ENCODE measurements at places on chromosomes 2 and 18.
A peak's percentile ranks its signal among the peaks of the same experiment; 100 is the strongest.

DNA sequence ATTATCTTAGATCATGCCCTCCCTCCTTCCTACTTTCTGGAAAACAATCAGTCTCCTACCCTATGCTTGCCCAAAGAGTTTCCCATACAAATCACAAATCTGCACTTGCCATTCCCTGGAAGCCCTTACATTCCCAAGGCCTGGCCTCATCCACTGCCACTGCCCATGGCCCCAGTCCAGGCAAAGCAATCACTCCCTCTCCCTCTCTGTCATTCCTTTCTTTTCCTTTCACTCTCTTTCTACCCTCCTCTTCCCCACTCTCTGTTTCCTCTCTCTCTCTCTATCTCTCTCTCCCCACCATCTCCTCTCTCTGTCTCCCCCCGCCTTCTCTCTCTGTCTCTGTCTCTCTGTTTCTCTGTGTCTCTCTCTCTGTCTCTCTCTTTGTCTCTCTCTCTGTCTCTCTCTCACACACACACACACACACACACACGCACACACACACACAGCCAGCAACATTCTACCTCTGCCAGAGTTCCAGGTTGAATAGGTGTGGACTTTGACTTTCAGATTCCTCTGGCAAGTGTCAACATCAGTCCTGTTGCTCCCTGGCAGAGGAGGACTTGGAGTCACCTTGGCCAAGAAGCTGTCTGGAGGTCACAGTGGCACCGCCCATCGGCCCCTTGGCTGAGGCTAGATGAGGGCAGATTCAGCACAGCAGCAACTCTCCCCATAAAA lies 43.7 kb upstream of the NAT8 start:
- H3K4me3 ChIP-seq = no peak overlapping the region
- no peaks in the 10 kb centered on the region for H3K4me1 ChIP-seq
- no peaks in the 10 kb centered on the region for H3K36me3 ChIP-seq
- H3K27me3 ChIP-seq = no peaks in the 10 kb centered on the region
- H3K27ac ChIP-seq = no peak overlapping the region

GRCh38 chr2:11279398-11279797 lies 65.0 kb downstream of the ROCK2 start:
- no peaks in the 10 kb centered on the region for H3K27me3 ChIP-seq
- no peaks in the 10 kb centered on the region for H3K36me3 ChIP-seq
- H3K4me1 ChIP-seq = no peaks in the 10 kb centered on the region
- H3K4me3 ChIP-seq = no peak overlapping the region
- H3K27ac ChIP-seq = no peak overlapping the region
- DNase-seq = no peak

DNA sequence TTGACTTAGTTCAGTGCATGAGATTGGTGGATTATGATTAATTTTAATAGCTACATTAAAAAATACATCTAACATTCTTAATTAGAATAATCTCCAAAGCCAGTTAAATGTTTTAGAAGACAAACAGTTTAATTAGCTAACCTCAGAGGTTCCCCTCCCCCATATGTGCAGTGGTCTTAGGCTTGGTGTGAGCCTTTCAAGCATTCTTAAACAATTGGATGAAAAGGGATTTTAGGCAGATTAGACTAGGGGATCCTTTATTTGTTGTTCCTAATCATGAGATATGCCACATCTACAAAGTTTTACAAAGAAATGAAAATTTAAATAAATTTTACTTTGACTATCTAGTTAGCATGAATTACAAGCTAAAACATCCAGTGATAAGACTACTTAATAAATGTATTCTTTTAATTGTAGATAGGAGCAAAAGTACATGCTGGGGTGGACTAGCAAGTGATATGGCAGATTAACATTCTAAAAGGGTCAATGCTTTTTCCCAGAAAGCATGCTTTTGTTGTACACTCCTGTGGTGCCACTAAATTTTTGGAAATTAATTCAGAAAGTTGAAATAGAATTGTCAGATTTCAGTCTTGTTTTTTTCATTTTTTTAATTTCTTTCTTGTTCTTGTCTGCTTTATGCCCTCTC lies 42.7 kb upstream of the OTX1 start:
- H3K36me3 ChIP-seq = no peaks in the 10 kb centered on the region
- H3K4me3 ChIP-seq = no peak overlapping the region
- DNase-seq = no peak
- no peaks in the 10 kb centered on the region for H3K27me3 ChIP-seq
- H3K4me1 ChIP-seq = no peaks in the 10 kb centered on the region
- H3K27ac ChIP-seq = no peak overlapping the region

GRCh38 chr2:103009871-103010270 lies 248.0 kb downstream of the TMEM182 start:
- no peak overlapping the region for H3K4me3 ChIP-seq
- DNase-seq = no peak
- no peaks in the 10 kb centered on the region for H3K36me3 ChIP-seq
- H3K27ac ChIP-seq = no peak overlapping the region

- no peaks in the 10 kb centered on the region for H3K36me3 ChIP-seq
- no peak overlapping the region for H3K27ac ChIP-seq
- H3K4me1 ChIP-seq = no peaks in the 10 kb centered on the region
- no peak overlapping the region for H3K4me3 ChIP-seq
Observed at GRCh38 chr2:213627054-213627710, 342.9 kb downstream of the SPAG16 start.

GRCh38 chr2:39620067-39620466 lies 45.6 kb upstream of the TMEM178A start:
- H3K4me3 ChIP-seq = no peak overlapping the region
- H3K27me3 ChIP-seq = peaks cover 4% of the 10 kb centered on the region
- no peaks in the 10 kb centered on the region for H3K4me1 ChIP-seq
- DNase-seq = no peak
- H3K36me3 ChIP-seq = no peaks in the 10 kb centered on the region

DNA sequence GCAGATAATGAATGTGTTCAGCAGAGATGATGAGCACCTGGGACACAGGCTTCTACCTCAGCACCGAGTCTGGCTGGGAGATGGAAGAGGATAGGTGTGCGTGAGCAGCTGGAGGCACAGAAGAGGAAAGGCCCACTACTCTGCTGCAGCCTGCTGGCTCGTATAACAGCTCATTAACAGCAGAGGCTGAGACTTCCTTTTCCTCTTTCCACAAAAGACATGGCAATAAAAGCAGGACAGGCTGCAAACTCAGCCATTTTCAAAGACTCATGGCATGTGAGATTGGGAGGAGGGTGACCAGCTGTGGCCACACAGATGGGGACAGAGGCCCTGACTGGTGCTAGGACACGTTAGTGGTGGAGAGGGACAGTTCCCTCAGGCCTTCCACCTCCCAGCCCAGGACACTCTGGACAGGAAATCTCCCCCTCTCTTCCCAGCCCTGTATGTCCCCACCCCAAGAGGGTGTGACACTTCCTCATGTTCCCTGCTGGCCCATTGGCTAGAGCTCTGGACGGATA lies 60.3 kb downstream of the CACNB4 start:
- no peak overlapping the region for H3K27ac ChIP-seq
- H3K27me3 ChIP-seq = no peaks in the 10 kb centered on the region
- no peak overlapping the region for H3K4me3 ChIP-seq
- H3K4me1 ChIP-seq = no peaks in the 10 kb centered on the region
- H3K36me3 ChIP-seq = no peaks in the 10 kb centered on the region
- no peak for DNase-seq

DNA sequence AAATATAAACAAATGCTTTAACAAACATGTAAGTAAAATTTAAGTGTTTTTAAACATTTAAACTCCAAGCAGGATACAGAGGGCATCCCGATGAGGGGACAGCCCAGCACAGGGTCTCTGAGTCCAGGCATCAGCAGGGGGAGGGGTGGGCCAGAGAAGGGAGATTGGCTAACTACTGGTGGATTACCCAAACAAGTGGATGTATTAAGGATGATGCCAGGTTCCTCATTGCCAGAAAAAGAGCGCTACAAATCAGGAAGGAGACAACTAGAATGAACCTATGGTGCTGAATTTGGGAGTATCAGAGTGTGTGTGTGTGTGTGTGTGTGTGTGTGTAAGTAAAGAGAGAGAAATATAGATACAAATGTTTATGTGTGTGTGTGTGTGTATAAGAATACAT lies 162.0 kb upstream of the RMP24 start:
- no peak overlapping the region for H3K27ac ChIP-seq
- H3K4me3 ChIP-seq = no peak overlapping the region
- H3K36me3 ChIP-seq = no peaks in the 10 kb centered on the region
- DNase-seq = no peak
- no peaks in the 10 kb centered on the region for H3K4me1 ChIP-seq

DNA sequence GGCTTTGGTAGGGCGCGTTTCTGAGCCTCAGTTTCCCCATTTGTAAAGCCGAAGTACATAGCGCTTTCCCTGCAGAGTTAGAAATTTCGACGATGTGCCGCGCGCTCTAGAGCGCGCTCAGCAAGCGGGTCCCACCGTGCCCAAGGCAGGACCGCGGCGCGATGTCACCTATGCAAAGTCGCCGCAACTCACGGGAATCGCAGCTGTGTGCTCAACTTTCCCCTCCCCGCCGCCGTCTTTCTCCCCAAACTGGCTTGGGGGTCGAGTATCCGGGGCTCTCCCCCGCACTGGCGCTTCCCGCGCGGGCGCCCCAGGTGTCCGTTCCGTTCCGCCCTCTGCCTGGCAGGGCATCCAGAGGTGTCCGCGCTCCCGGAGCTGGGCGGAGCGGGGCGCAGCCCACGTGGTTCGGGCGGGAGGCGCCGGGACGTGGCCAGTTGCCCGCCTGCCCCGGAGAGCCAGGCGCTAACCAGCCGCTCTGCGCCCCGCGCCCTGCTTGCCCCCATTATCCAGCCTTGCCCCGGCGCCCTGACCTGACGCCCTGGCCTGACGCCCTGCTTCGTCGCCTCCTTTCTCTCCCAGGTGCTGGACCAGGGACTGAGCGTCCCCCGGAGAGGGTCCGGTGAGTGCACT lies at the start of gene MLPH:
Gene MLPH, plus strand, starts transcription at position 433 of the 630 bp plus-strand sequence. CDS start 6,176 bp downstream, outside the sequence.
- no peaks in the 10 kb centered on the region for H3K36me3 ChIP-seq
- no peak for DNase-seq
- peaks cover 9% of the 10 kb centered on the region for H3K27me3 ChIP-seq
- no peak within 1 kb of the TSS for H3K27ac ChIP-seq
- H3K4me1 ChIP-seq = no peaks in the 10 kb centered on the region

GRCh38 chr18:61972389-61973264 lies 79.8 kb upstream of the RNF152 start:
- H3K27me3 ChIP-seq = no peaks in the 10 kb centered on the region
- no peak for DNase-seq
- H3K27ac ChIP-seq = no peak overlapping the region
- no peaks in the 10 kb centered on the region for H3K36me3 ChIP-seq
- peaks cover 5% of the 10 kb centered on the region for H3K4me1 ChIP-seq

DNA sequence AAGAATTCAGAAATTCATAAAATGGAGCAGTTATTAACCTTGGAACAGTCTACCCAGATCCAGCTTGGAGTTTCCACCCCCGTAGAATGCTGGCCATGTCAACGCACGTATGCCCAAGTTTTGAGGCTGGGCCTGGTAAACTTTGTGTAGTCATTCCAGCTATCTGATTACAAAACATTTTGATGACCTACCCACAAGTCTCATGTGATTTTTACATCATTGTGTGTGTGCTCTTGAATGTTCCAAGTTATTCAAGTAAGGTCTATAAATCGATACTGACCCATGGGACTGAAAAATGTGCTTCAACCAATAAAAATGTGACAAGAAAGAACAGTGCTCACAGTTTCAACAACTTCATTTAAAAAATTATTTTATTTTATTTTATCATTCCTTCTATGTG lies 32.5 kb upstream of the ICOS start:
- no peaks in the 10 kb centered on the region for H3K27me3 ChIP-seq
- H3K27ac ChIP-seq = no peak overlapping the region
- no peak overlapping the region for H3K4me3 ChIP-seq
- H3K4me1 ChIP-seq = no peaks in the 10 kb centered on the region
- H3K36me3 ChIP-seq = no peaks in the 10 kb centered on the region

- no peak overlapping the region for H3K4me3 ChIP-seq
- H3K27ac ChIP-seq = no peak overlapping the region
- H3K4me1 ChIP-seq = no peaks in the 10 kb centered on the region
- DNase-seq = no peak
Observed at GRCh38 chr18:76621782-76622495, 126.9 kb upstream of the ZNF516 start.

- H3K27ac ChIP-seq = peak overlapping the region; percentile 64
- no peaks in the 10 kb centered on the region for H3K36me3 ChIP-seq
- peak overlapping the region; percentile 54 for H3K4me3 ChIP-seq
- peaks cover 94% of the 10 kb centered on the region for H3K4me1 ChIP-seq
Observed at GRCh38 chr2:105789745-105790460, 45.2 kb downstream of the NCK2 start.

GRCh38 chr2:203070701-203071100 lies 56.0 kb downstream of the NBEAL1 start:
- H3K36me3 ChIP-seq = no peaks in the 10 kb centered on the region
- no peak overlapping the region for H3K4me3 ChIP-seq
- H3K27me3 ChIP-seq = no peaks in the 10 kb centered on the region
- H3K27ac ChIP-seq = no peak overlapping the region
- no peaks in the 10 kb centered on the region for H3K4me1 ChIP-seq
- DNase-seq = no peak

DNA sequence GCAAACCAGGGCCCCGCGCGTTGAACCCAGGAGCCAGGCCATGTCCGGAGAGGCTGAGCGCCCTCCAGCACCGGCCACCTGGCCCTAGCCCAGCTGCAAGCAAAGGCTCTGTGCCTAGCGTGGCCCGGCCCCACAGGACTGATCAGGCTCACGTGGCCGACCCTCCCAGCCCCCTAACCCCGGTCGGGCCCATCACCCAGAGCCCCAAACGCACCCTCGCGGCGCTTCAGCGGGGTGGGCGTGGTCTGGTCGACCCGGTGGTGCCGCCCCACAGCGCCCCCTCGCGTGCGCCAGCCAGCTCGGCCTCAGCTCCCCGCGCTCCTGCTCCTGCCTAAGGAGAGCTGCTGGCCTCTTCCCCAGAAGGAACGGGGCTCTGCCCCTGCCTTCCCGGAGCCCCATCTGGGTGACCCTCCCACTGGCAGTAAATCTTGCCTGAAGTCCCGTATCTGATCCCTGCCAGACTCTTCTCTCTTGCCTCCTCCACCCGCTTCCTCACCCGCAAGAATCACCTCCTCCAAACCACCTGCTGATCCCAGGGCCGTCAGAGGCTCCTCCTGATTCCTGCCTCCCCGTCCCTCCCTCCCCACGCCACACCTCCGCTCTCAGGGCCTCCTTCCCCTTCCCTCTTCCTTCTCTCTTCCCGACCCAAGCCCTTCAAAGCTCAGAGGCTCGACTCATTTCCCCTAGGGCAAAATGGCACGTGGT lies 12.3 kb upstream of the TEX51 start:
- H3K27ac ChIP-seq = no peak overlapping the region
- H3K27me3 ChIP-seq = peaks cover 5% of the 10 kb centered on the region
- no peak for DNase-seq
- H3K36me3 ChIP-seq = no peaks in the 10 kb centered on the region
- no peak overlapping the region for H3K4me3 ChIP-seq

DNA sequence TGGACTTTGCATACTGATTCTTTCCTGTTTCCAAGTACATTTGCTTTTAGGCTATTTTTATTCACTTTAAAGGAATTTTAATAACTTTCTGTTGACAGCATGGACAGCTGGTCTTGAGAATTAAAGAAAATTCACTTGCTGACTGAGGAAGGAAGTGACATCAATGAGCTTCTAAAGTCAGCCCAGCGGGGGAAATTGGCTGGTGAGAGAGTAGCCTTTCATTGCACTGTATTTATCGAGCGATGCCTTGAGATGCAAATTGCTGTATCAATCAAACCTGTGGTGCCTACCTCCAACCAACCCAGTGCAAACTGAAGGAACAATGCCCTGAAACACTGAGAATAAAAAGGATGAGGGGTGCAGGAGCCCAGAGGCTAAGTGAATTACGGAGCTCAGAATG lies 91.4 kb upstream of the AQP4 start:
- H3K4me1 ChIP-seq = no peaks in the 10 kb centered on the region
- H3K4me3 ChIP-seq = no peak overlapping the region
- H3K27ac ChIP-seq = no peak overlapping the region
- DNase-seq = no peak
- no peaks in the 10 kb centered on the region for H3K36me3 ChIP-seq
- H3K27me3 ChIP-seq = no peaks in the 10 kb centered on the region

Data from CD8-positive, alpha-beta memory T cell (primary cell).